ENCODE measurements at places on chromosomes 13 and 19.

GRCh38 chr13:49980266-49980665, 16.6 kb upstream of the TRIM13 start:
- no peak for DNase-seq

GRCh38 chr13:54934121-54934520, 1905.5 kb downstream of the OLFM4 start:
- DNase-seq = no peak

GRCh38 chr13:53269634-53270033, 241.0 kb downstream of the OLFM4 start:
- DNase-seq = no peak

DNA sequence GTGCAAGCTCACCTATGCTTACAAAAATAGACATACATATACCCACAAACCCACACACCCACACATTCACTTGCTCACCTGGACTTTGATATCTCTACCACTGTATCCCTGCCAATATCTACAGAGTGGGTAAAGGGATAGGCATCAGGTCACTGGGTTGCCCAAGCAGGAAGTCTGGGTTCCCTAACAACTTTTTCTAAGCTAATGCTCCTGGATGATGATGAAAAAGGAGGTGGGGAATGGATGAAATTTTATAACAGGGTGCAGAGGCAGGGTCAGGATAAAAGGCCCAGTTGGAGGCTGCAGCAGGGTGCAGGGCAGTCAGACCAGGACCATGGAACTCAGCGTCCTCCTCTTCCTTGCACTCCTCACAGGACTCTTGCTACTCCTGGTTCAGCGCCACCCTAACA, at the start of gene CYP2B6:
TSS of gene CYP2B6 (plus strand) at position 311 of the 410 bp plus-strand sequence. CDS start at position 335, 24 bp downstream.
- DNase-seq = no peak

GRCh38 chr19:14318873-14319272, 62.4 kb upstream of the ADGRE5 start:
- no peak for DNase-seq

- no peak for DNase-seq
Measured at GRCh38 chr13:66780814-66781213, 449.3 kb downstream of the PCDH9 start.

GRCh38 chr13:39144941-39145533, 106.8 kb downstream of the NHLRC3 start:
- DNase-seq = no peak

DNA sequence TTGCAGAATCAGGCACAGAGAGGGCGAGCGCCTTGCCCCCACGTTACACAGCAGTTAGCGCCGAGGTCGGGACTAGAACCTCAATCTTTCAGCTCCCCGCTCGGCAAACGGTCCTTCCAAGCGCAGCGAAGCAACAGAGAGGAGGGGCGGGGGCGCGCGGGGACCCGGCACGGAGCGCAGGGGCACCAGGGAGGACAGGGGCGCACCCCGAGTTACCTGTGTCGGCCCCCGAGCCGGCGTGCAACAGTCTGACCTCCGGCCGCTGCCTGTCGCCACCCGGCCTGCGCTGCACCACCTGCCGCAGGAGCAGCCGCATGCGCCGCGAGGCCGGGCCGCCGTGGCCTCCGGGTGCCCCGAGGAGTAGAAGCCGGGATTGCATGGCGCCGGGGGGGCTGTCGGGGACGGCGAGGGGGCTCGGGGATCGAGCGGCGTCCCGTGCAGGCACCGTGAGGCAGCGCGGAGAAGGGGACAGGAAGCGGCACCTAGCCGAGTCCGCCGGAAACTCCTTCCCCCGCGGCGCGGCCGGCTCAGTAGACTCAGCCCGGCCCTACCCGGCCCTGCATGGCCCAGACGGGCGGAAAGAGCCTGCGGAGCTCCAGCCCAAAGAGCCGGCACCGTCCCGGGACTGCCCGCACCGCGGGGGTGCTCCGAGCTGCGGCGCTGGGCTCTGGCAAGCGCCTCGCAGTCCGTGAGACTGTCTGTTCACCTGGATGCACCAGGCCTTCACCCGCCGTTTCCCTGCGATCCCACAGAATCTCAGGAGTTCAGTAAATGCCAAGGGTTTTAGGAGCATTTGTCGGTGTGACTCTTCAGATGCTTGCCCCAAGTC, at the start of gene VWA8:
TSS of gene VWA8 (minus strand) at position 473 of the 829 bp plus-strand sequence. CDS start at position 379, 94 bp downstream.
- DNase-seq = peak; percentile 79

GRCh38 chr13:82719987-82720386, 1162.3 kb downstream of the SLITRK1 start:
- DNase-seq = no peak

DNA sequence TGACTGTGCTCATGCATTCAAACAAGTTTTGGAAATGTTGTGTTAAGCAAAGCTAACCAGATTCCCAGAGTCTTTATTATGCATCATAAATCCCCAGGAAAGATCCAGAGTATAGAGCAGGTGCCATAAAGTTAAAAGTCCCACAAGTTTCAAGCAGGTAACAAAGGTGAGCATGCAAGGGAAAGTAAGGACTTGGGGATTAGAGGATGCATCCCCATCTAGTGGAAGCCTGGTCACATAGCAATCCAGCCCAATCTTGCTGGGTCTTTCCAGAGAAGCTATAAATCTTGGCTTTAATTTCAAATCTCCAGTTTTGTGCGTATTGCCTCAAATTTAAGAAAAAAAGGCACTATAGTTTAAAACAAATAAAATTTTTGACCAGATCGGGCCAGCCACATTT, 72.7 kb downstream of the ZNF254 start:
- no peak for DNase-seq

GRCh38 chr19:54521860-54522513, 19.4 kb downstream of the LAIR2 start:
- no peak for DNase-seq

- no peak for DNase-seq
Measured at GRCh38 chr19:21699197-21699596, 68.2 kb downstream of the ZNF100 start.

GRCh38 chr13:76944456-76944855, 3.9 kb upstream of the ACOD1 start:
- DNase-seq = no peak

GRCh38 chr19:6014551-6015135, 36.7 kb upstream of the RANBP3 start:
- DNase-seq = no peak

DNA sequence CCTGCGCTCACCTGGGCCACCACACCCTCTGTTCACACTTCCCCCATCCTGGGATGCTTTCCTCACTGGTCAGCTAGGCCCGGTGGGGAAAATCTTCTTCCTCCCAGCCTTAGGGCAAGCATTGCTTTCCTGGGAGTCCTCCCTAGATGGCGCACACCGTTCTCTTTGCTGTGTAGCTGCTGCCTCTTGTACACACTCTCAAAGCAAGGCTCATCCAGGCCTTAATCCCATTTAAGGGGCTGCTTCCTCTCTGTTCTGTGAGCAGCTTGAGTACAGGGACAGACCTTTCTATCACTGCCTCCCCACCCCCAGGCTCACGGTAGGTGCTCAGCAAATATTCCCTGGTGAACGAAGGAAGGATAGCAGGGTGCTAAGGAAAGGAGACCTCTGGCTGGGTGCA, 11.1 kb downstream of the SLC7A10 start:
- no peak for DNase-seq

- DNase-seq = no peak
Measured at GRCh38 chr13:77207943-77208342, 119.0 kb downstream of the MYCBP2 start.

DNA sequence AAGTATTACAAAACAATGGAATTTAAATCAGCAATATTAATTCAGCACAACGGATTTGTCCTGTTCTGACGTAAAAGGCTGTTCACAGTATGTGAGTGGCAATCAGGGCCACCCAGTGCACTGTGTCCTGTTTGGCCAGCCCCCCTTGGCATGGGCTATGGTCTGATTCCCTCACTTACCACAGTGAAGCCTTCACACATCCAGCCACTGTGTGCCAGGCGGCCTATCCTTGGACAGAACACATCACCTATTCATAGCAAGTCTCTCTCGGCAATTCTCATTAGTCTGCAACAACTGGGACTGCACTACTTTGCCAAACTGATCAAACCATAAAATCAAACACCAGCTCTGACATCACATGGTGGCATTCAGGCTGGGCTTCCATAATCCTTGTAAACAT, 221.5 kb upstream of the TSHZ3 start:
- no peak for DNase-seq

- DNase-seq = no peak
Measured at GRCh38 chr19:3262362-3262761, 37.9 kb downstream of the CELF5 start.

DNA sequence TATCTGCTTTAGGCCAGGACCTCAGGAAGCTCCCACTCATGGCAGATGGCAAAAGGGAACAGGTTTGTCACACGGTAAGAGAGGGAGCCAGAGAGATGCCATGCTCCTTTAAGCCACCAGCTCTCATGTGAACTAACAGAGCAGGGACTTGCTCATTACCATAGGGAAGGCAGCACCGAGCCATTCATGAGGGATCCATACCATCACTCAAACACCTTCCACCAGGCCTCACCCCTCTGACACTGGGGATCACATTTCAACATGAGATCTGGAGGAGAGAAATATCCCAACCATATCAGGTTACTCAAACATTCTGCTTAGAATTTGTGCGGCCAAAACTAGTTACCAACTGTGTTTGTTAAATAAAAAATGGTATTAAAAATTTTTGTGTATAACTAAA, 427.0 kb downstream of the UQCRFS1 start:
- no peak for DNase-seq

DNA sequence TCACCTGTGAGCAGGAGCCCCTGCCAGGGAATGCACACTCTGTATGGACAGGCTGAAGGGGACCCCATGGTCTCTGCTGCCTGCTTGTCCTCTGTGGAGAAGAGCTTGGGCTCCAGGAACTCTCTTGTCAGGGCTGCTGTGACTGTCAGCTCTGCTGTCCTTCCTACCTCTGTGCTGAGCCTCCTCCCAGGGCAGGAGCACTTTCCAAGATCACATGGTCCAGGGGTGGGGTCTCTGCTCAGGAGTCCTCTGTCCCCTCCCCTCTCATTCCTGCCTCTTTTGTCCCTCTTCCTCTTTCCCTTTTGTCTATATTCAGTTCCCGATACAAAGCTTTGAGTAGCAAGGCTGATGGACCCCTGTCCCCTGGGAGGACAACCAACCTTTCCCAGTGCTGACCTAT, at the start of gene CEACAM7:
TSS of gene CEACAM7 (minus strand) at position 173 of the 400 bp plus-strand sequence. CDS start at position 68, 105 bp downstream.
- no peak for DNase-seq

DNA sequence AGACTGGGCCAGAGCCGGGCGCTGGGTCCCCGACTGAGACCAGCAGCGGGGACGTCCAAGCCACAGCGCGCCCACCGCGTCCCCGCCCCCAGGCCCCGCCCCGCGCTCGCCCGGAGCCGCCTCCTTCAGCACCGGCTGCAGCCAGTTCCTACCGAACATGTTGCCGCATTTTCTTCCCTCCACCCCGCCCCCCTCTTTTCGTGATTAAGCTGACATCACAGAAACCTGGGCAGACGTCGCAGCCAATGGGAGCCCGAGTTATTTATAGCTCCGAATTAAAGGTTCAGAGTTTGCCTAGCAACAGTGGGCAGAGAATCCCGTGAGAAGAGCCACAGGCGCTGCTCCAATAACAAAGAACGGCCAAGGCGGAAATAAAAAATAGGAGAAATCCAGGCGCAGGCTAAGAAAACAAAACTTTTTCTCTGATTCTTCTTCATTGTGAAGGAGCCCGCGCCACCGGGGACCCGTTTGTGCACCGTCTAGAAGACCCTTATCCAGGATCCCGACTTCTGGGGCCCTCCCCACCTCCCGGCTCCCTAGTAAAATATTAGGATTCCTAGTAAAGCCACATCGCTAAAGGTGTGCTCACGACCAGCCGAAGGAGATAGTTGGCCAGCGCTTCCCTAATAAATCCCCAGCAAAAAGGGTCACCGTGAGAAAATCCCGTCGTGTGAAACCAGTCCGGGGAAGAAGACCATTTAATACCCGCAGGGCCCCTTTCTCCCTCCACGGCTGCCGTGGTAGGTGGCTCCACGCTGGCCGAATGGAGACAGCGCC, 61.7 kb downstream of the SERP2 start:
- DNase-seq = peak; percentile 78

DNA sequence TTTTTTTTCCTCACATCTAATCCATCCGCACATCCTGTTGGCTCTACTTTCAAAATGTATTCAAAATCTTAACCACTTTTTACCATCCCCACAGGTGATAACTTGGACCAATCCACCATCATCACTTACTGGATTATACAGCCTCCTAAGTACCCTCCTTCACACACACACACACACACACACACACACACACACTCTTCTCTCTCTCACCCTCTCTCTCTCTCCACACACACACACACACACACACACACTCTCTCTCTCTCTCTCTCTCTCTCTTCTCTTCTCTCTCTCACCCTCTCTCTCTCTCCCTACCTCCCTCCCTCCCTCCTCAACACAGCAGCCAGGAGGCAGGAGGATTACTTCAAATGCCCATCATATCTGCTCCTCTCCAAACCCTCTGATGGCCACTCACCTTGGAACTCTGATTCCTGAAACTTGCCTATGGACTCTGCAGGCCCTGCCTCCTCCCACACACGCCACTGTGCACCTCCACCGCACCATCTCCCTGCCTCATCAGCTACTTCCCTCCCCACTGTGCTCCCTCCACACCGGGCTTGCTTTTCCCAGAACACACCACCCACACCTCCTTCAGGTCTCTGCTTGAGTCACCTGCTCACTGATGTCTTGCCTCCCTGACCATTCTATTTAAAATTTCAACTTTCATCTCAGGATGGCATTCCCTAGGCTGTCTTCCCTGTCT, 39.7 kb downstream of the RCBTB2 start:
- DNase-seq = no peak

DNA sequence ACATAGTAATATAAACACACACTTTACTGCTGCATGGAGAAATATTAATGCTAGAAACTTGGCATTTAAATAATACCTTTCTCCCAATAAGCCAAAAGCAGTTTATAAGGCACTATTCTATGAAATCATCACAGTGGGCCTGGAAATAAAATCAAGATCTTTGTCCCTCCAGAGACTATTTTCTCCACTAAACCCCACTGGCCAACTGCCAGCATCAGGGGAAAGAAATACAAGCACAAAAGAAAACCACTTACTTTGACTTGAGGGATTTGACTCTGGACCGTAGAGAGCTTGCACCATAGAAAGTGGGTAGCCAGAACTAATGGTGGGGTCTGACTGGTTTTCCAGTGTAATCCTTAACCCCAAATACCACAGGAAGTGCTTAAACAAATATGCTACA, 71.9 kb downstream of the DCLK1 start:
- no peak for DNase-seq

DNA sequence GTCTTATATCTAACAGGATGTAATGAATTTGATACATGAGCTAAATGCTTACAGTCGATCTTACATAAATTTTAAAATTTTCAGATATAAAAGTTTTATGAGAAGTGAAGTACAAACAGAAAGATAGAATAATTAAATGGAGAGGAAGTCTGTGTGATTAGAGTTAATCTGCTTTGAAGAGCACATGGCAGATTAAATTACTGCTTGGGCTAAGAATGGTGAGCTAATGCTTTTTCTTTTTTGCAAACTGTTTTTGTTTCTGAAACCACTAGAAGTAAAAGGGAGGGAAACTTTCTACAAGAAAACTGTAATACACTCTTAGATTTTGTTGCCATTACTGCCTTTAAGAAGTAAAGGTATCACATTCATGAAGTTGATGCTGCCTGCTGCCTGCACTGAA, 96.3 kb upstream of the SPRY2 start:
- DNase-seq = no peak

GRCh38 chr19:35170359-35171061, 16.0 kb downstream of the FXYD5 start:
- no peak for DNase-seq

GRCh38 chr19:7965259-7965841, 21.9 kb upstream of the TIMM44 start:
- no peak for DNase-seq

- DNase-seq = no peak
Measured at GRCh38 chr13:79353693-79354092, 52.4 kb downstream of the RBM26 start.

GRCh38 chr13:71261256-71261655, 605.7 kb downstream of the DACH1 start:
- DNase-seq = no peak

Measured in activated effector memory CD4-positive, alpha-beta T cell treated with Interleukin-2 at 50 U/mL for 16 hours (primary cell).